ENCODE measurements at places on chromosomes 1 and 21.

DNA sequence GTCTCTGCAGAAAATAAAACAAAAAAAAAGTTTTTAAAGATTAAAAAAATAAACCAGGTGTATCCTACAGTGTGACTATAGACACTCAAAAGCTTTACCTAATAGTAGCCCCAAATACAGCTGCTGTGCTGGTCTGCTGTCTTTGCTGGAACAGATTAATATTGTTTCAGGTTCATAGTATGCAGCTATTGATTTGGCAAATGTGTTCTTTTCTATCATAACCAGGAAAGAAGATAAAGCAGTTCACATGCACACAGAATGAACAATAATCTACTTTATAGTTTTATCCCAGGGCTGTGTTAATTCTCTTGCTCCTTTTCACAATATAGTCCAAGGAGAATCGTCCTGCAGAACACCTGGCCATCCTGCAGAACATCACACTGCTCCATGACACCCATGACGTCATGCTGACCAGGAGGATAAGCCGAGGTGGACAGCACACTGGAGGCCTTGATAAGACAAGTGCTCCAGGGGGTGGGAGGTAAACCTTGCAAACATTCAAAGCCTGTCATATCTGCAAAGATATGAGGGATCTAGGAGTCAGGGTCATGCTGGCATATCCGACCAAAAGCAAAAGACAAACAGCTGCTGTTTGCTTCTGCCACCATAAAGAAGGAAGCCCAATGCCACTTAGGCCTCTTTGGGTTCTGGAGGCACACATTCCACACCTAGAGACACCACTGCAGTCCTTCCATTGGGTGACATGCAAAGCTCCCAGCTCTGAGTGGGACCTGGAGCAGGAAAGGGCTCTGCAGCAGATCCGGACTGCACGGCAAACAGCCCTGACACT is 86.1 kb upstream of the SLC2A1 start:
- DNase-seq, result no peak

DNA sequence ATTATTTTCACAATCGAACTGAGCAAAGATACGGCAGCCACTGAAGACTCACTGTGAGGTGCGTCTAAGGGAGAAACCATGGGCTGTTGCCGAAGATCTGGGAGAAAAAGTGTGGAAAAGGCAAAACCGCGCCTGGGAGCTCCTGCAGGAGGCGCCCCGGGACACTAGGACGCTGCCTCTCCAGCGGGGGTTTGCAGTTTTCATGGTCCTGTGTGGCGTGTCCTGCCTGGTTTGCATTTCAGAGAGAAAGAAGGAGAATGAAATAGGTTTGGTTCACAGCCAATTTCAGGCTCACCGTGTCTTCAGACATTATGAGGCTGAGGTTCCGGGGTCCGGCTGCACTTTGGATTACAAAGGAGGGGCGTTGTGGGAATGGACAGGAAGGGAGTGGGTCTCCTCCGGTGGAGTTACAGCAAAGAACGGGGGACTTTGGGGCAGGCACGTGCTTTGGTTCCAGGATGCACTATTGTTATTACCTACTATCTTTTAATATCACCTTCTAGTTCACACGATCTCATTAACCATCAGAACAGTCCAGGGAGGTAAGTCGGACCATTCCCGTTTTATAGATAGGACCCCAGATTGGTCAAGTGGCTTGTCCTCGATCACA is 179.8 kb downstream of the DYRK1A start:
- no peak for DNase-seq

- DNase-seq, result no peak
These were observed 13.4 kb downstream of the ID3 start for GRCh38 chr1:23545851-23546250.

GRCh38 chr1:30929135-30929889 is 20.8 kb upstream of the SDC3 start:
- DNase-seq, result no peak

- no peak for DNase-seq
These were observed 195.2 kb upstream of the CAMK1G start for GRCh38 chr1:209388358-209388757.

GRCh38 chr1:87930796-87931195 is 602.1 kb downstream of the LMO4 start:
- DNase-seq, result no peak

DNA sequence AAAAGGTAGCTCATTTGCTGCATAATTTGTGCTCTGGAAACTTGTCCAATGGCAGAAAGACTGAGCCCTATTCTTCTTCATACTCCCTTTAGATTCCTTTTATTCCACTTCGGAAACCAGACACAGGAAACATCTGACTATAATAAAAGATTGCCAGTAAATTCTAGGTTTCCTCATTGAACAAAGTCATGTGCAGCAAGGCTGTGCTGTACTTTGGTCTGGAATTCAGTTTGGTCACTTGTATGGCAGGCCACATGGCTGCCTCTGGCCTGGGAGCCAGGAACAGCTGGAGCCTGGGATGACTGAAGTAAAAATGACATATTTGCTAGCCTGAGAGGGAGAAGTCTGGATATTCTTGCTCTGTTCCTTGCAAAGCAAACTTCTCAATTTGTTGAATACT is 79.6 kb downstream of the ST3GAL3 start:
- DNase-seq, result no peak

Data from stimulated activated CD8-positive, alpha-beta memory T cell treated with anti-CD3 and anti-CD28 coated beads, Interleukin-4, amount 100 ng/mL, for 24 hours (primary cell).